ENCODE measurements at places on chromosomes 12 and 14.

DNA sequence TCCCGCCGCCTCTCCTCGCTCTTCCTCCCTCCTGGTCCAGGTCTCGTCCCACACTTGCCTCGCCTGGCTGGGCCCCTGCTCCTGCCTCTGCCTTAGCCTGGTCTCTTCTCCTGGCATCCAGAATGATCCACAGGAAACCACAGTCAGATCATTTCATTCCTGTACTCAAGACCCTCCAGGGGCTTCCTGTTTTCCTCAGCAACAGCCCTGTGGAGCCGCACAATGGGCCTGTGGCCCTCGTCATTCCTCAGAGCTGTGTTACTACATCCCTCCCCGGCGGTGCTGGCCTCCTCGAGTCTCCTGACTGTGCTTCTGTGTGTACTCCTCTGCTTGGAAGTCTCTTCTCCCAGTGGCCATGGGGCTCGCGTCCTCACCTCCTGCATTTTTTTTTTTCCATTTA is 20.1 kb downstream of the ATP6V0A2 start:
- DNase-seq = no peak

- DNase-seq = no peak
These were observed 32.8 kb downstream of the SIX1 start for GRCh38 chr14:60616461-60616959.

DNA sequence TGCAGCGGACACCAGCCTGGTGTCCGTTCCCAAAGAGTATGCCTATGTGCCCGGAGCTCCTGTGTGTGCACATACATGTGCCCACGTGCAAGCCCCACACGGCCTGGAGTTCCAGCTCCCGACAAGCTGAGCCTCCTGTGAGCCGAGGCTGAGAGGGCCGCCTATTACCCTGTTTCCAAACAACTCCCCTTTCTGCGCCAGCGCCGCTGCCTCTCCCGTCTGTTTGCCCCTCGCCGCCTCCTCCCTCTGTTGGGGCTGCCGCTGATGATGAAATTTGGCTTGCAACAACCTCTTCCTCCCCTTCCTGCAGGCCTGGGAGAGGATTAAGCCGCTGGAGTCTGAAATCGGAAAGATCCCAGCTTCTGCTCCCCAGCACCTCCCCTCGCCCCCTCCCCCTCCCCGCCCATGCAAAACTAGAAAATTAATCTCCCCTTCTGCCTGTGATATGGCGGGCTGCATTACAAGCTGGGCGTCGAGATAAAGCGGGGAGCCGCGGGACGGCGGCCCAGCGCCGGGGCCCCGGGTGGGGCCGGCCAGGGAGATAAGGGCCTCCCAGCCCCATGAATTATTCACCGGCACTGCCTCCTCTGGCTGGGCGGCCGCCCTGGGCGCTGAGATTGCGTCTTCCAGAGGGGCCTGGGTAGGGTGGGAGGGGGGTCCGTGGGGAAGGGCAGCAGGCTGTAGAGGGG is 6.8 kb upstream of the ASIC1 start:
- DNase-seq = no peak

GRCh38 chr12:109534456-109534855 is 38.8 kb downstream of the MMAB start:
- no peak for DNase-seq

DNA sequence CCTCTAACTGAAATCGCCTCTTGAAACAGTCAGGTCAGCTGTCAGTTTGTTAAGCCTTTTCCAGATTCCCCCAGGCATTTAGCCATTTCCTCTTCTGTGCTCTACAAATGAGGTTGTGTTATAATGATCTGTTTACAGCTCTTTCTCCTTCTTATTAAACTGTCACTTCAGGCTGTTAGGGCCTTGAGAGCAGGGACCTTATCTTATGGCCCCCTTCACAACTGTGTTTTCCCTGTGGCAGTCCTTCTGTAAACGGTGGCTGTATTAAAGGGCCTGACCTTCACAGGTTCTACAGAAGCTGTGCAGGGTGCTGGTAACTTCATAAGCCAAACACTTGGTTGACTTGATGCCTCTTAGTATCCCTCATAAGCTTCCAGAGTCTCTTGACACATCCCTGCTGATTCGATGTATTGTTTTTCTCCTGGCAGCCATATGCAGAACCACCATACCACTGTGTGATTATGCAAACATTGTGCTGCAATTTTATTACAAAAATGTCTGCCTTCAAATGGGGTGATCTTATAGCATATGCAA is 104.7 kb downstream of the PLEKHA5 start:
- no peak for DNase-seq

DNA sequence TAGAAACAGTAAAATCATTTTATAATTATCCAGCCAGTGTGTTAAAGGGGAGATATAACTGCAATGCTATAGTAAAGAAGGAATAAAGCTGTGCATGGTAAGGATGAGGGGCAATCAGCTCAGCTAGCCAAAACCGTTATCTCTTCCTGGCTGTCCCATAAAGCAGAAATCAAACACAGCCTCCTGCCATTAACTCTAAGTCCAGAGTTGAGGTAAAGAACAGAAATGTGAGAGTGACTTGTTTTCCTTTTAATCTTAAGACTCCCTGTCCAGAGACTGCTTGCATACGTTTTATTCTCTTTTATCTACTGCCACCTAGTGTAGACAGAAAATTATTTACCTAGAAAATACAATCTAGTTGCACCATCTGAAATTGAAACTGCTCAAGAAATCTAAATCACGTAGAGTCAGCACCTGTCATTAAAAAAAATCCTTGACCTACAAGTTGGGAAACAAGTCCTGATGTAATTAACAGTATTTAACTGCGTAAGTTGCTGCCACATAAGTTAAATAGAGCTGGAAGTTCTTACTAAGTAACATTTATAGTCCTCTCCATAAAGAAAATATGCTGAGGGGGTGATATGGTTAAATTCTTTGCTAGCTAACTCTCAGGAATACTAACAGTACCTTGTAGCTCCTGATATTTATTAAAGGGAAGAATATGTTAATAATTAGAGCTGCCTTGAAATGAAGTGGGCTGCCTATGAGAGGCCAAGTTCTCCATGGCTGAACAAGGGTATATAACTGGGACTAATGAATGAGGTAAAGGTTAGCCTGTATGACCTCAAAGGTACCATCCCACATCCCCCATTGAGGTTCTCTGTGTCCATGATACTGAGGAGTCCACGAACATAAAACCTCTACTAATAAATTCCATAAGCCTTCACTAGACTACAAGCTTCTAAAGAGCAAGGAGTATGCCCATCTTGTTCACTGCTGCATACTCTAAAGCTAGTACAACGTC is 62.7 kb downstream of the GALNT4 start:
- DNase-seq = peak; percentile 74

- DNase-seq = no peak
These were observed 71.4 kb downstream of the GALNT9 start for GRCh38 chr12:132257955-132258490.

GRCh38 chr12:51395283-51396230 is 4.4 kb upstream of the GALNT6 start:
- DNase-seq = no peak

DNA sequence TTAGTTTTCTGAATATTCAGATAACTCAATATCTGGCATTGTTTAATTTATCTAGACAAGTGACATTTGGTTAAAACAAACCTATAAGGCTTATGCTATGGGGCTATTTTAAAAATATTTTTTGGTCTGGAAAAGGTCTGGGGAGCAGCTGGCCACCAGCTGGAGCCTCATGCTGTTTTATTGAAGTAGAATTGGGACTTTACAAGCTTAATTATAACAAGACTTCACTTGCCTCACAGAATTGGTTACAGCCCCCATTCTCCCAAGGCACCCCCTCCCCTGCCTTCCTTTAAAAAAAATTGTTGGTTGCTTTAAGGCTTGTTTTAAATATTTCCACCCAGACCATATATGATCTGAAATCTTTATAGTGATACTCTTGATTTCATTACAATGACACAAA is 453.9 kb downstream of the ADAMTS20 start:
- no peak for DNase-seq

- DNase-seq = peak; percentile 83
These were observed 187.6 kb downstream of the RMST start for GRCh38 chr12:97650242-97650641.

DNA sequence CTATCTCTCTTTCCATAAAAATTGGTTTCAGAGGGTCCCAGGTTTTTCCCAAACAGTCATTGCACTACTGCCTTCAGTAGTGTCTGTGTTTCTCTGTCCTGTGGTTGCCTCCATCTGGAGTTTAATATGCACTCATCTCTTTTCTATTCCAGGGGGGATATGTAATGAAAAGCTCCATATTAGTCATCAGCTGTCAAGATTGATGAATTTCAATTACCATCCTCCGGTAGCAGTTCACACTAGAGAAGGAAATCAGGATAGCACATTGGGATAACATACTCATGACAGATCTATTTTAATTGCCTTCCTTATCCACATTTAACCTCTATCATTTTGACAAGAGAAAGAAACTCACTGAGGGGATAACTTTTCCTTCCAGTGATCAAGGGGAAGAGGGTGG is 589.0 kb upstream of the SEL1L start:
- no peak for DNase-seq

DNA sequence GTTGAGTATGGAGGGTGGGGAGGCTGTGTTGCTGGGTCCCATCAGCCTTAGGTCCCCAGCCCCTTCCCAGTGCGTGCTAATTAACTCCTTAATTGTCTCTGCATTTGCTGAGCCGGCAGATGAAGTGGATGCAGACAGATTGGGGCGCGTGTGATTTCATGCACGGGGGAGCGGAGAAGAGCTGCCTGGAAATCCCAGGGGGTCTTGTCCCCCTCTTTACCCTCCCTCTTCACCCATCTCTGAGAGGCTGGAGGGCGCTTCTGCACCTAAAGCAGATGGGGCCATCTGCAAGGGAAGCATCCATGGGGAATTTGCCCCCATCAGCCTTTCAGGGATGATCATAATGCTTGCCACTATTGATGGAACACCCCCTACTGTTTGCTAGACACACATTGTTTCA is 4.4 kb upstream of the ASIC1 start:
- no peak for DNase-seq

- no peak for DNase-seq
These were observed 73.9 kb upstream of the PLEKHA5 start for GRCh38 chr12:19055589-19055988.

- DNase-seq = no peak
These were observed 65.9 kb downstream of the DDX51 start for GRCh38 chr12:132078190-132078589.

- no peak for DNase-seq
These were observed 827.8 kb downstream of the DIO2 start for GRCh38 chr14:79383475-79383874.

- DNase-seq = no peak
These were observed 46.7 kb downstream of the TMCC3 start for GRCh38 chr12:94603434-94604365.

- no peak for DNase-seq
These were observed 81.5 kb downstream of the BHLHE41 start for GRCh38 chr12:26043135-26044006.

DNA sequence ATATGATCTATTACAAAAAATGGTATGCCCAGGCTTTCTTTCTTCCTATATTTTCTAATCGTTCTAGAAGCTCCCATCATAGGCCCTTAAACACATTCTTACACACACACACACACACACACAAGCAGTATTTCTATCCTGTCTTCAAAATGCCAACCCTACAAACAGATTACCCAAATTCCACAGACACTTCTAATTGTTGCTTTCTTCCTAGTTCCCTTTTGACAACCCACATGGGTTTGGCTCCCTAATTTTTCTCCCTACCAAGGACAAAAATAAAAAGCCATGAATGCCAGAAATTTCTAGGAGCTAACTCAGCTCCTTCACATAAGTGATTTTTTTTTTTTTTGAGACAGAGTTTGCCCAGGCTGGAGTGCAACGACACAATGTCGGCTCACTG is 60.3 kb upstream of the NTF3 start:
- no peak for DNase-seq

DNA sequence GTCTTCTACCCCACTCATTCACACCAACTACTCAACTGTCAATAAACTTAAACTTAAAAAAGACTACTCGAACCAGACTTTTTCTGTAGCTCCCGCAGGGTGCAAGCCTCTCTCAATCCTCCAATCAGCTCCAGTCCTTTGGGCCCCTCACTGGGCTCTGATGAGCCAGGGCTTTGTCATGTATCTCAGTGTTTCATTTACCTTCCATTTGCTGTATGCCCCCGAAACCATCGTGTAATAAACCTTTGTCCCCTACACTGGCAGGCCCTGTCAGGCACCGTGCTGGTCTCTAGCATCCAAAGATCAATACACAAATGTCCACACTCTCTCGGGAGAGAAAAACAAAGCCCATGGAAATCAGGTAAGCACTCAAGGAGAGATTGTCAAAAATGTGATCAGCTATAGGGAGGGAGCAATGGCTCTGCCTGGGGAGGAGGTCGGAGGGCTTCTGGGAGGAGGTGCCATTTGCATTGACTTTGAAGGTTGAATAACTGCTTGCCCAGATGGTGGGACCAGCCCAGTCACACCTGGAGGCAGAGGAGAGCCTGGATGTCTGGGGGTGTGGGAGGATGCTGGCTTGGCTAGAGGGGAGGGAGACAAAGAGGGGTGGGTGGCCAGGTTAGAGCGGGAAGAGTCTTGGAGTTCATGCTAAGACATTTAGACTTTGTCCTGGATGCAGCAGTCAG is 42.1 kb upstream of the DICER1 start:
- DNase-seq = no peak

- DNase-seq = no peak
These were observed 78.9 kb downstream of the PLEKHA5 start for GRCh38 chr12:19208456-19208855.

GRCh38 chr12:115404761-115405470 is 720.9 kb upstream of the TBX3 start:
- DNase-seq = peak; percentile 88

DNA sequence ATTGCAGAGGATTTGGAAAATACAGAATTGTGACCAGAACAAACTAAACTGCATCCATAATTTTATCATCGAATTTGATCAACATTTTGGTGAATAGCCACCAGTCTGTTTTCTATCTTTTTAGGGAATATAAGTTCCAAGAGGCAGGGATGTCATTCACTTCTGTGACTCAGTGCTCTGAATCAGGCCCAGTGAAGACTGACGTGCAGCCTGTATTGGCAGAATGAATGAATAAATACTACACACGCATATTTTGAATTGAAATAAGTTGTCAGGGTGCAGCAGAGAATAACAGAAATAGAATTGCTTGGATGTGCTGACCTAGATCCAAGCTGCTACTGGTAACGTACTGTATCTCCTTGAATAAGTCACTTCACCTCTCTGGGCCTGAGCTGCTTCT is 1.3 kb upstream of the EMP1 start:
- DNase-seq = peak; percentile 72

- no peak for DNase-seq
These were observed 32.6 kb downstream of the PELI2 start for GRCh38 chr14:56150645-56151345.

DNA sequence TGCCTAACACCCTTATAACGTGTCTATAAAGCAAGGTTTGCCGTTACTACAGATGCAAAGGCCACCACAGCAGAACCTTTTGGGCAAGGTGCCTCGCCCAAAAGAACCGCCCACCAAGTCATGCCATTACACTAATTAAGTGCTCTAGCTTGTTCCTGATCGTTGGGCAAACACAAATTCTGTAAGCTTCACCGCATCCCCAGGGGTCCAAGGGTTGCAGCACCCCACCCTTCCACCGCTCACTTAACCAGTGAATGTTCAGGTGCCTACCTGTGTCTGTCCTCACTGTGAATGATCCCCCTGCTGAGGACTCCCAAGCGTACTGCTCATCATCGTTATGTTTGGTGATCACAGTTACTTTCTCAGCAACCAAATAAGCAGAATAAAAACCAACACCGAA is 1.4 kb downstream of the HSP90AA1 start:
- DNase-seq = no peak

GRCh38 chr12:90969346-90969745 is 14.4 kb upstream of the CCER1 start:
- no peak for DNase-seq

- DNase-seq = no peak
These were observed 155.7 kb downstream of the DPF3 start for GRCh38 chr14:72738161-72738611.

All from kidney tubule cell (primary cell).